Stimulated activated CD8-positive, alpha-beta memory T cell treated with anti-CD3 and anti-CD28 coated beads, Interleukin-15, amount 100 ng/mL, for 48 hours (primary cell): ENCODE measurements at places on chromosomes 2 and 18.

GRCh38 chr2:143468341-143468888 lies 339.2 kb downstream of the ARHGAP15 start:
- DNase-seq = no peak

DNA sequence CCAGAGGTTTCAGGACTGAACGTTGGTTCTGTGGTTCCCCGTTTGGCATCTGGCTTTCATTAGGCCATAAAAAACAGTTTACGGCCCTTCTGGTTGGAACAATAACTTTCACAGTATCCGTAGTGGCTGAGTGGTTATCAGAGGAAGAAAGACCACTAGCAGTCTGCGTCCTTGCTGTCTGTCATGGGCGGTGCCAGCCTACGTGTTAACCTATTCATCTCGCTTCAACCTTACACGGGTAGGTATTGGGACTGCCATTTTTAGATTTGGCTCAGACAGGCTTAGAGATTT lies 42.6 kb upstream of the ROCK2 start:
- no peak for DNase-seq

GRCh38 chr2:74575320-74575719 lies 20.8 kb downstream of the DOK1 start:
- no peak for DNase-seq

DNA sequence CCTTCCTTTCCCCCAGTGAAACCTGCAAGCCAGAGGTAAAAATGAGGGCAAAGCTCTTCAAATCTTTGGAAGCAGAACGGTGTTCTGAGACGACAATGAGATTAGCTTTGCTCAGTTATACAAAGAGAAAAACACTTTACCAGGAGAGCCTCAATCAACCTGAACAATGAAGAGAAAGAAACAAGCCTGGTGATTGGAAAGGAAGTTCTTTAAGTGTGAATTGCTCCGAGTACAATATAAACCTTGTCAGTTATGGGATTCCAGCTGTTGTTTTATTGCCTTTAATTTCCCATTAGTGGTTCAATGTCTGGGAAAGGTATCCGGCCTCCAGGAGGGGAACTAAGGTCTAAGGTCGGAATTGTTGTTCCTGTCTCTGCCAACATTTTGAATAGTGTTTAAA lies 901.6 kb downstream of the EPHA4 start:
- no peak for DNase-seq

- no peak for DNase-seq
Observed at GRCh38 chr2:241947004-241947350, 77.4 kb downstream of the RTP5 start.

DNA sequence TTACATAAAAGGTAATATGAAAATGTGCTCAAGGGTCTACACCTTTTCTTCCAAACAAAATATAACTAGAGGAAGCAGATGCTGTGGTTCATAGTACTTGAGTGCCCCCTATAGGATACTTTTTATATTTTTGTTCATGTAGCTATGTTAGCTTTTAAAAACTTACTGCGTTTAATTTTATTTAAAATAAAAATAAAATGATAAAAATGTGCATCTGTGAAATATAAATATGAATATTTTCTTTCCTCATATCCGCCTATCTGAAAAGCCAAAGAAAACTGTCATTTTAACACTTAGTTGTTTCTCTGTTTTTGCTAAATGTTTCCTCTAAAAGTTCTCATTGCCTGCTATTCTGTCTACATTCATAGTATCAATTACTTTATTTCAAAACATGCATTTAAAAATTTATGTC lies 9.6 kb upstream of the LRP1B start:
- no peak for DNase-seq

DNA sequence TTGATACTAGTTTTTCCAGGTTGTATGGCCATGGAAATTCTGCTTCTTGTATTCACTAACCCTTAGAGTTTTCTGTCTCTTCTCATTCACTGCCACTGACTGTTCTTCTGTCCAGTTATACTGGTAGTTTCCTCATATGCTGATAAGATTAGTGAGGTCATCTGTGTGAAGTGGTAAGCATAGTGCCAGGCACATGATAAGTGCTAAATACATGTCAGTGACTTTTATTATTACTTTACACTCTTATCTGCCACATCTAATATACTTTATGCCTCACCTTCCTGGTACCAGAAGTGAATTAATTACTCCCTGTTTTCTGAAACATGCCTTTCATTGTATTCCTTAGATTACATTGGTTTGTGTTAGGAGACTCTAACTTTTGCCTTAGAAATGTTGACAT lies 91.3 kb downstream of the NBEAL1 start:
- DNase-seq = no peak

DNA sequence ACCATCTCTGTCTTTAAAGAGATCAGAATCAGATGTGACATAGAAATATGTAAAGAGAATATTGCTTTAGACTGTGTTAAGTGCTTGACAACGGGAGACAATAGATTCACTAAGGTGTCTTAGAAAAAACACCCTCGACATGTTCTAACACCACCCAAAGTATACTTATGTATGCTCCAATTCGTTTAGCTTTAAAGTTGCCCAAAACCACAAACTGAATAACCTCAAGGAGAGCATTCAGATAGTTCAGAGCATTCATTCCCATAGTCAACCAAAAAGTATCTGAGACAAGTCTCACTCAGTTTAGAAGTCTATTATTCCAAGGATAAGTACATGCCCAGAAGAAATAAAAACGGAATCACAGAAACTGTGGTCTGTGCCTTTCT lies 96.4 kb downstream of the KYNU start:
- no peak for DNase-seq

DNA sequence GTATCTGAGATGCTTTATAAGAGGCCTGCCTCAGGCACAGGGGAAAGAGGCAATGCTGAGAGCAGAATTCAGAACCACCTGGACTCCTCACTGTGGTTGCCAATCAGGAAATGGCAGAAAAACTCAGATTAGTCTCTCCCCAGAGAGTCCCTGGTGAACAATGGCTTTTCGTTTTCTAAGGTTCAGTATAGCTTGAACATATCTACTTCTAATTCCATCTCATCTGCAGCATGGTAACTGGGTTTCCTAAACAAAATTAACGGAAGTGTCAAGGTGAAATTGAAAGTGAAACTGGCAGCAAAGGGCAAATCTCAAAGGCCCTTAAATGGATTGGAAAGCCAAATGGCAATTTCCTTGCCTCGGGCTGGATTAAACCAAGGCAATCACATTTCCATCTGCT lies 480.2 kb upstream of the ACVR2A start:
- DNase-seq = no peak

GRCh38 chr2:63121055-63121834 lies 70.6 kb downstream of the OTX1 start:
- no peak for DNase-seq

DNA sequence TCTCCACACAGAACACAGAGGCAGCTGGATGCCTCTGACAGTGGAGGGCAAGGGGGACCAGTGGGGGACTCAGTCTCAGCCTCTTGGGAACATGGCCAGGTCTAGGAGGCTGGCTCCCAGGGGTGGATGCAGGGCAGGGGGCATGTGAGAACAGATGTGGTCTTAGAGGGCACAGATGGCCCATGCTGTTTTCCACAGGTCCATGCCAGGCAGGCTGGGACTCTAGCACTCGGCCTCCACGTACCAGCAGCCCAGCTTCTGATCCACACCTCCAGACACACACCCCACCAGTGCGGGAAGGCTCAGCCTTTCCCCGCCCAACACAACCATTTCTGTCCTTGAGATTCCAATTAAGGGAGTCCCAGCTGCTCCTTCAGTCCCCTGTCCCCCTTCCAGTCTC lies 42.4 kb downstream of the TNS1 start:
- no peak for DNase-seq

- no peak for DNase-seq
Observed at GRCh38 chr2:159542101-159542500, 74.2 kb downstream of the BAZ2B start.

DNA sequence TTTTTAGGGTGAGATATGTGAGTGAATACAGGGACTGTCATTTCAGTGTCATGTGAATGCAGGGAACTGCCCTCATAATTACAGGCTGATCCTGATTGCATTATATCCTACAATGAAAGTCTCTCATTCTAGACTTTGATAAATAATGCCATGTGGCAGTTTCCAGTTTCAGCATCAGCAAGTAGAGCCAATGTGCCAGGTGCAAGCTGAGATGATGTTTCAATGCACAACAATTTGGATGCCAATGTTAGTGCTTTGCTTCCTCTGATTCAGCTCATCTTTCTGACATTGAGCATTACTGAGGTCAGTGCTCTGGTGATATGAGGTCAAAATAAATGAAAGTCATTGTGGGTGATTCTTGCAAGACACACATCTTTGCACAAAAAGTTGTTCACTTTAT lies 63.7 kb upstream of the TFPI start:
- DNase-seq = no peak

DNA sequence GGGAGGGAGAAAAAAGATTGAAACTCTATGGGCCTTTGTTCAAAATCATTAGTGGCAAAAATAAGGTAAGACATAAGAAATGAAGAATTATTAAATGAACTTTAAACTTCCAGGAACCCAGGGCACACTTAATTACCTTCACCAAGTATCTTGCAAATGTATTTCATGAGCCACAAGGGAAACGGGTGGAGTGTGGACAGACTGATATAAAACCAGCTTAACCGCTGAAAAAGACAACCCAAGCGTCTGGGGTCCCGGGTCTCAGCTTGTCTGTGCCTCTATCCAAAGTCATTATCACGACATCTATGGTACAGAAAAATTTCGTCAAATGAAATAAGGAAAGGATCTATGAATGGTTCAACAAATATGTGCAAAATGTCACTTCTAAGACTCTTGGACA lies 13.9 kb upstream of the MBOAT2 start:
- DNase-seq = no peak

DNA sequence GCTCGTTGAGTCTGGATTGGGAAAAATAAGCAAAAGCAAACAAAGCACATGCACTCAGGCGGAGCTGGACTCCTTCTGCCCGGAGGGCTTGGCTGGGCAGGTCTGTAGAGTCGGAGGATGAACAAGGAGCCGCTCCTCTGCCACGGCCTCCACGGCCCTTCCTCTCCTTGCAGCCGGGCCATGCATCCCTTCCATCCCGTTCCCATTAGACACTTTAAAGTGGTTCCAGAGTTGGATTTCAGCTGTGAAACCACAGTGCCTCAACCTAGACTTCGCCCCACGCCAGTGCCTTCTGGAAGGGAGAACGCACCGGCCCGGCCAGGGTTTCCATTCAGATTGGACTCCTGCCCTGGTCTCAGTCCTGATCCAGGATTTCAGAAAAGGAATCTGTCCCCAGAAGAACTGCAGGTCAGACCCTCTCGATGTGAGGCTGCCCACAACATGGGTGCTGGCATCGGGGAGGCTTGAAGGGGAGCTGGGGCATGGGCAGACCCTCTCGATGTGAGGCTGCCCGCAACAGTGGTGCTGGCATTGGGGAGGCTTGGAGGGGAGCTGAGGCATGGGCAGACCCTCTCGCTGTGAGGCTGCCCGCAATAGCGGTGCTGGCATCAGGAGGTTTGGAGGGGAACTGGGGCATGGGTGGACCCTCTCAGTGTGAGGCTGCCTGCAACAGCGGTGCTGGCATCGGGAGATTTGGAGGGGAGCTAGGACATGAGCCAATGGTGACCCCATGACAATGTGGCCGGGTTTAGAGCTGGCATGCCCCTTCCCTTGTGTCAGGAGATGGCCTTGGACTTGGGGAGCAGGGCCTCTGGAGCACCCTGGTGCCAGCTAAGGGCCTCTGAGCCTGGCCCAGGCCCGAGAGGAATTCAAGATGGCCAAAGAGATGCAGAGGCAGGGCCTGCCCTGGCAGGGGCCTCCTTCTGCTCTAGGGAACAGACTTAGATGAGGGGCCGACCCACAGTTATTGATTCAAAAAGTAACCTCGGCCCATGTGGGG lies 304.5 kb downstream of the NDUFA10 start:
- DNase-seq = no peak

DNA sequence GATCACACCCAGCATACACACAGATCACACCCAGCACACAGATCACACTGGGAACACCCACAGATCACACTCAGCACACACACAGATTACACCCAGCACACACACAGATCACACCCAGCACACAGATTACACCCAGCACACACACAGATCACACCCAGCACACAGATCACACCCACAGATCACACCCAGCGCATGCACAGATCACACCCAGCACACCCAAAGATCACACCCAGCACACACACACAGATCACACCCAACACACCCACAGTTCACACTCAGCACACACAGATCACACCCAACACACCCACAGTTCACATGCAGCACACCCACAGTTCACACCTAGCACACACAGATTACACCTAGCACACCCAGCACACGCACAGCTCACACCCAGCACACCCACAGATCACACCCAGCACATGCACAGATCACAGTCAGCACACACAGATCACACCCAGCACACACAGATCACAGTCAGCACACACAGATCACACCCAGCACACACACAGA lies 117.6 kb downstream of the DYSF start:
- DNase-seq = no peak

DNA sequence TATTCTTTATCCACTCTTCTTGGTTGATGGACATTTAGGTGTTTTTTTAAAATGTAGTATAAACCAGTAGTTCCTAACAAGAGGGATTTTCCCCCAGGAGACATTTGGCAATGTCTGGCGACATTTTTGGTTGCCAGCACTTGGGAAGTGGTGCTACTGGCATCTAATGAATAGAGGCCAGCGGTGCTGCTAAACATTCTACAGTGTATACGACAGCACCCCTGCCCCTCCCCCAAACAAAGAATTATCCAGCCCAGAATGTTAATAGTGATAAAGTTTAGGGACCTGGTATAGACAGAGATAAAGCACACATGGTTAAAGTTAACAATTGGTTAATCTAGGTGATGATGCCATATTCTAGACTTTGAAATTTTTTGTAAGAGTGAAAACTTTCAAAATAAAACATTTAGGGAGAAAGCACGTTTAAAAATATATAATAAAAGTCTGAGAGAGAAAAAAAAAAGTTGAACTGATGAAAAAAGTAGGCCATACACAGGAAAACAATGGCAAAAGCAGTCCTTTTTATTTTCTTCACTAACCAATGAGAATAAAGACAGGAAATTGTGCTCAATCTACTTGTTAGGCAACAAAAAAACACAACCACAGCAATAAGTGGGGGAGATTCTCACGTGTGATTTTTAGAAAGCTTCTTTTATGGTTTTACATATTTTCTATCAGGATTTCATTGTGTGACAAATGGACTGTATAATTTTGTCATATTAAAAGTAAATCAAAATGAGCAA lies 14.8 kb downstream of the FBXO48 start:
- DNase-seq = no peak

GRCh38 chr18:59311631-59312030 lies 6.8 kb downstream of the CPLX4 start:
- no peak for DNase-seq

DNA sequence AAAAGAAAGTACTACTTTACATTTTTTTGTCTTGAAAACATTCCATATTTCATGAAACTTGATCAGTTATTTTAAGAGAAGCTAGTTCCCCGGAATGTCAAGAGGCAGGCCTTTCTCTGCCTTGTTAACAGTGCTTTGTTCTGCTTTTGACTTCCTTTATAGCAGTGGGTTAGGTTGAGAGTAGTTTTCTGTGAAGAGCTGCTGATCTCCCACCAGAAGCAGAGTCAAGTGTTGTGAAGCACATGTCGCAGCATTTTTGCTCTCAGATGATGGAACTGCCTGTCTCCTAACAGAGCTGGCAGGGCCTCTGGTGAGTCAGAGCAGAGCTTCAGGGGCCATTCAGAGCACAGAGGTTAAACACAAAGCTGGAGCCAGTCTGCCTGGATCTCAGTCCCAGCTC lies 871.8 kb downstream of the SLC4A3 start:
- DNase-seq = no peak

- DNase-seq = no peak
Observed at GRCh38 chr2:204272089-204272488, 273.2 kb upstream of the PARD3B start.

GRCh38 chr18:77061946-77062517 lies 70.6 kb downstream of the MBP start:
- no peak for DNase-seq
